ENCODE measurements at places on chromosomes 4 and X. TPM values are rescaled to one million over a fixed set of nuclear protein-coding genes. Genes with fewer than 3 reads are reported as not detected.

HELT gene
- not detected for total RNA-seq

ARMCX4 gene
- 0.25 TPM for total RNA-seq

ZNF185 gene
- 6.5 TPM for total RNA-seq

MAD2L1 gene
- total RNA-seq: 97.9 TPM

ZFP92 gene
- not detected for total RNA-seq

STS gene
- total RNA-seq: 3.2 TPM

ALPK1 gene
- 12.0 TPM for total RNA-seq

TRO gene
- 18.7 TPM for total RNA-seq

SPIN4 gene
- total RNA-seq: 26.0 TPM

GLRB gene
- total RNA-seq: 21.0 TPM

GRCh38 chr4:139710073-139710472, 44.5 kb downstream of the MGST2 start:
- no peak for DNase-seq

DNA sequence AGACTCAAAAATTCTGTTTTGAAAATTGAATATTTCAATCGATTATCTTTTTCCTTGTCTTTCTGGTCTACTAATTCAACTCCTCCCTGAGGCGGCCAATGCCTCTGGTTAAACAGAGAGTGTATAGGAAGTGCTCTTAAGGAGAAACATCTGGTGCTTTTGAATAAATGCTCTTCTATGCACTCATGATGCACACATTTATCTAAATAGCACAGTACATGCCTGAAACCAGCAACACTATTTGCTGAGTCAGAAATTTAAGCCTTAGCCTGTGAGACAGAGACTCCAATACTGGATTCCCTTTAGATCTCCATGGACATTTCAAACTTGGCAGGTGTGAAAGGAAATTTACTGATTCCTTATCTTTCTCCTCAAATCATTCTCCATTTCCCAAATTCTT, 118.6 kb downstream of the SLIT2 start:
- DNase-seq: no peak

DNA sequence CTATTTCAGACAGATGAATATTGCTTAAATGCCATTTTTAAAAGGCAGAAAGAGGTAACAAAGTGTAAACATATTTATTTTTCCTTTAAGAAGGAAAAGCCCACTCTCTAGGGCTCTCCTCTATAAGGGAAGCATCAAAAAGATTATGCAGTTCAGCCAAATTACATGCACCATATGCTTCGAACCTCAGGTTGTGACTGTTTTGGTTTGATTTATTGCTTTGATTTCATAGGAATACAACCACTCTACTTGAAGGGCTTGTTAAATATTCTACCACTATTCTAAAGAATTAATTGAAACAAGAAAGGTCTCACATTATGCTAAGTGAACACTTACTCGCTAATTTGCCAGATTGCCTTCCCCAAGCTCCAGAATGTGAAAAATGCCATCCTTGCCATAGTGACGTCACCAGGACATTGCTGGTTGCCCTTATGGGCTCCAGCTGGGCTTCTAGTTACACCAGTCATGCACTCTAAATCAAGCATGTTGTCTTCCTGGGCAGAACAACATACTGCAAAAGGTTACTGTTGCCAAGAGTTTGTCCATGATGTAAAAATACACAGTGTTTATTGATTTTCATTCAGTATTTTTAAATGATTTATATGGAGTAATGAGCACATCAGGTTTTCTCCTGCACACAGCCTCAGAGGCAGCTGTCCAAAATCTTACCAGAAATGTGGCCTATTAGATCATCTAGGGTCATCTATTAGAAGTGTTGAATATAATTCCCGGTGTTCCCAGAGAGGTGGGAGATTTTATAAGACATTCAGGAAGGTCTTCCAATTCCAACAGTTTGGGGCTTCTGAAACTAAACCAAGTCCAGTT, 164.4 kb upstream of the RAPGEF2 start:
- DNase-seq: peak; percentile 13

GRCh38 chrX:129654652-129655546, at the start of gene APLN:
Gene APLN, minus strand, starts transcription at chrX:129654956. Its CDS starts 326 bp downstream, at chrX:129654630.
- DNase-seq: peak; percentile 68

- DNase-seq: peak; percentile 57
Measured at GRCh38 chrX:46912603-46913491, 626 bp downstream of the JADE3 start.

- no peak for DNase-seq
Measured at GRCh38 chrX:13695601-13696115, 6.7 kb downstream of the RAB9A start.

GRCh38 chrX:25287521-25287920, 271.8 kb upstream of the ARX start:
- no peak for DNase-seq

DNA sequence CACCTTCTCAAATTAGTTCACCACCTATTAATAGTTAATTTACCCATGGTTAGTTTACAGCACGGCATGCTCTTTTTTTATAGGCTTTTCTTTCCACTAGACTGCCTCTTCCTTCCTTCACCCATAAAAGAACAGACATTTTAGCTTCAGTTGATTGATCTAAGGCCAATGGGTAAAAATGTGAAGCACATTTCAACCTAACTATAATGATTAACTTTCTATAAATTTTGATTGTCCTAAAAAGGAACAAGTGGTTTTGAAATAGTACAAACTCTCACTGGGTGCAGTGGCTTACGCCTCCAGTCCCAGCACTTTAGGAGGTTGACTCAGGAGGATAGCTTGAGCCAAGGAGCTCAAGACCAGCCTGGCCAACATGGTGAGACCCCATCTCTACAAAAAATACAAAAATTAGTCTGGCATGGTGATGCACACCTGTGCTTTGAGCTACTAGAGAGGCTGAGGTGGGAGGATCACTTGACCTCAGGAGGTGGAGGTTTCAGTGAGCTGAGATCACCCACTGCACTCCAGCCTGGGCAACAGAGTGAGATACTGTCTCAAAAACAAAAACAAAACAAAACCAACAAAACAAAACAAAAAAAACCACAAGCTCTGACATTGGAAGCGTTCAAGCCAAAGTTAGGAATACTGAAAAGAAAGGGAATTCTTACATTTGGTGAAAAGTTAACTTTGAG, 89.9 kb upstream of the FAT1 start:
- no peak for DNase-seq

GRCh38 chrX:69237236-69237635, 72.0 kb upstream of the PJA1 start:
- peak; percentile 54 for DNase-seq

DNA sequence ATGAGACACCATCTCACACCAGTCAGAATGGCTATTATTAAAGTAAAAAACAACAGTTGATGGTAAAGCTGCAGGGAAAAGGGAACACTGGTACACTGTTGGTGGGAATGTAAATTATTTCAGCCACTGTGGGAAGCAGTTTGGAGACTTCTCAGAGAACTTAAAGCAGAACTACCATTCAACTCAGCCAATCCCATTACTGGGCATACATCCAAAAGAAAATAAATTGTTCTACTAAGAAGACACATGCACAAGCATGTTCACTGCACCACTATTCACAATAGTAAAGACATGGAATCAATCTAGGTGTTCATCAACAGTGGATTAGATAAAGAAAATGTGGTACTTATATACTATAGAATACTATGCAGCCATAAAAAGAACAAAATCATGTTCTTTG, 135.0 kb downstream of the REELD1 start:
- DNase-seq: no peak

- no peak for DNase-seq
Measured at GRCh38 chr4:56657818-56658217, 23.3 kb downstream of the HOPX start.

DNA sequence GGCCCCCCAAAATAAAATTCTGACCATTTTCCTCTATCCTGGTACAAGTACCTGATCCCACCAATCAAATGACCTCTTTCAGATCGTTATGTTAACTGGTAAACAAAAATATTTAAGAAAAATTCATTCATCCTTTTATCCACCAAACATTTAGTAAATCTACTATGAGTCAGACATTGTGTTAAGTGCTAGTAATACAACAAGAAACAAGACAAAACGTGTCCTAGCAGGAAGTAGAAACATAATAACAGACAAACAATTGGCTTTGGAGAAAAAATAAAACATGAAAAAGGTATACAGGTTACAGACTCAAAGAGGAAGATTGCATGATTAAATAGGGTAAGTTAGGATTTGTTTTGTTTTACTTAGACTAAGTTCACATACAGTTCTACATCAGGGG, 43.7 kb downstream of the ANTXR2 start:
- no peak for DNase-seq

GRCh38 chr4:24472514-24473308, 111.6 kb downstream of the DHX15 start:
- peak; percentile 78 for DNase-seq

- no peak for DNase-seq
Measured at GRCh38 chr4:32551943-32552342, 1831.8 kb downstream of the PCDH7 start.

DNA sequence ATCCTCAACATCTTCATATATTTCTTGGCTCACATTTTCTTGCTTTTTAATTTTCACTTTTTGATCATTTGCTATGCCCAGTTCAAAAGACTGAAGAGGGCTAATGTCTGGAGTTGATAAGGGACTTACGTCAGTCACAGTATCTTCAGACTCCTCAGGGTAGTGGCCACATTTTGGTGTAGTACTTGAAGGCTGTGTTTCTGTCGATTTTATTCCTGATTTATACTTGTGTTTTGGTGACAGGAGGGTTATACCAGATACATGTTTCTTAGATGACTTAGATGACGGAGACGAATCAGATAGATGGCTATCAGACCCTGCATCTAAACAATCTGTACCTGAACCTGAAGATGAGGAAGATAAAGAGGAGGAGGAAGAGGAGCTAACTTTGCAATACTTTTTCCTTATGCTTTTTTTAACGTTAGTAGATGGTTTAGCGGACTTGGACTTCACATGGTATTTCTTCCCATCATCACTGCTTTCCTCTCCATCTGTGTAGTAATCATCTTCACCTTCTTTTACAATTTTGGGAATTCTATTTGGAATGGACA, 13.4 kb downstream of the CFAP97 start:
- no peak for DNase-seq

GRCh38 chrX:21838937-21839333, 482 bp upstream of the MBTPS2 start:
- peak; percentile 23 for DNase-seq

DNA sequence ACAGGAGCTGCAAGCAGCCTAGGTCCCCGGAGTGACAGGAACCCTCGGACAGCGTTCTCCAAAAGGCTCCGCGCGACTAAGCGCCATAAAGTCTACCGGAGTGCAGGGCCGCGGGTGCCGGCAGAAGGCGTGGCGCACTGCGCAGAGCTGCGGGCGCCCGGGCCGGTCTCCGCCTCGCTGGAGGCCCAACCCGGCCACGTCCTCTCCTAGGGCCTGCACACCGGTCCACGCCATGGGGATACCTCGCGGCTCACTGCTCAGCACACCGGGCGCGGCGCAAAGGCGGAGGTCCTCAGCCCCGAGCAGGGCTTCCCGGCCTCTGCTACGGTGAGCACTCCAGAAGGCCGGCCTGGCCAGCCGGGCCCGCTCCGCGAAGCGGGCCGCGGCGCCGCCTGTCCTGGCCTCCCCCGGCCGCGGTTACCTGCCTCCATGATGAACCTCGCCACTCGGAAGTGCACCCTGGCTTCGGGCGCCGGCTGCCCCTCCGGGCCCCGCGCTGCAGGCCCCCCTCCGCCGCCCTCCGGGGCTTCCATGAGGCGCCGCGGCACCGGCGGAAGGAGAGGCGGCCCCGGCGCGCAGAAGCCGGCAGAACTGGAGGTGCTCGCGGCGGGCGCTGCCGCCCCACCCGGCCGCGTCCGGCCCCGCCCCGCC, at the start of gene CCNQ:
Gene CCNQ (minus strand): TSS at position 599 of the 651 bp plus-strand sequence. CDS start 66 bp downstream, at position 533.
- peak; percentile 43 for DNase-seq

DNA sequence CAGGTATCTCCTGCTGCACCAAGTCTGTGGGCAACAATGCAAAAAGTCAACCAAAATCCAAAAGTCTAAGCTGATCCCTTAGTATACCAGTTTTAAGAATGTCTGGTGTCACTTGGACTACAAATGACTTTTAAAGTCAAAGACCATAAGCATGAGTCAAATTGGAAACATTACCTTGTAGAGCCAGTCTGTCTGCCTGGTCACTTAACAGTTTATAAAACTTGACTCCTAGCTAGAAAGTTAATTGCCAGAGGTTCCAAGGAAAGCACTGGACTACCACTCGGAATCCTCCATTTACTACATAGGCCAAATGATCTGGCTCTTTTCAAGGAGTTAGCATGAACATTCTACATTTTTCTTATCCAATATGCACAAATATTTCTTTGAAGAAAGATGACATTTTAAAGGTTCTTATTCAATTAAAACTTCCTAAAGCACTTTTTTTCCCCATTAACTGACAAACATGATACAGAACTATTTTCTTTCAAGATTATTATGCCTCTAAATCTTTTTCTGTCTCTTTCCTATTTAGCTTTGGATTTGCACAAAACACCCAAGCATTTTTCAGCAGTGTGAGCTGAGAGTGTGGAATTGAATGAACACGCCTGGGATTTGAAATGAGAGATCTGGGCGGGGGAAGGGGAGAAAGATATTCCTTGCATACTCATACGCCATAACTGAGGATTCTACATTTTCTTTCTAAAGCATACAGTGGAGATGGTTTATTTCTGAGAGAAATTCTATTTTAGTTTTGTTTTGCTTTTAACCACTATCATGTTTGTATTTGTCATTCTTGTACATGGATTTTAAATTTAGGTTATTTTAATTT, 188.4 kb downstream of the SHROOM3 start:
- peak; percentile 72 for DNase-seq

GRCh38 chr4:110821186-110821585, 198.3 kb upstream of the PITX2 start:
- DNase-seq: no peak

- DNase-seq: no peak
Measured at GRCh38 chr4:97105347-97106099, 1037.8 kb downstream of the STPG2 start.

GRCh38 chrX:41923978-41924683, 777 bp upstream of the CASK start:
- DNase-seq: peak; percentile 67

GRCh38 chrX:17417372-17417771, 42.4 kb downstream of the NHS start:
- peak; percentile 59 for DNase-seq

GRCh38 chr4:69066945-69067344, 29.3 kb upstream of the UGT2B7 start:
- DNase-seq: no peak

GRCh38 chr4:145868637-145869409, 69.8 kb downstream of the ZNF827 start:
- DNase-seq: no peak

- DNase-seq: no peak
Measured at GRCh38 chr4:654871-655463, 19.1 kb downstream of the ATP5ME start.

- peak; percentile 63 for DNase-seq
Measured at GRCh38 chrX:15471028-15471427, 22.1 kb downstream of the PIR start.

- DNase-seq: no peak
Measured at GRCh38 chr4:110867981-110868720, 245.3 kb upstream of the PITX2 start.

- DNase-seq: no peak
Measured at GRCh38 chr4:69092980-69093568, 3.2 kb upstream of the UGT2B7 start.

DNA sequence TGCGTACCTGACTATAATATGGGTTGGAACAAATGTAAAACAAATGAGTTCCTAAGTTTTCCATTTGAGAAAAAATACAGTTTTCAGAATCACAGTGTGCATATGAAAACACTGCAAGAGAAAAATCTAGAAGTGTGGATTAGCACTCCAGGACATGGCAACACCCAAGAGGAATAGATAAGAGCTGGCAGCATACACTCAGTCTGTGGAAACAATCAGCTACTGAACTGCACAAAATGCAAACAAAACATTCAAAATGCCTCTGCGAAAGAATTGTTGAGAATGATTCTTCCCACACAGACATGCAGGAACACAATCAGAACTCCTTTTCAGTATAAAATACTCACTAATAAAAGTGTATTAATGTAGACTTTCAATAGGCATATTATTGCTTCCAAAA, 39.9 kb downstream of the ATP8A1 start:
- no peak for DNase-seq
